ENCODE measurements at places on chromosomes 2 and 18. TPM values are rescaled to one million over a fixed set of nuclear protein-coding genes. Genes with fewer than 3 reads are reported as not detected.

Gene INHBB
- 24.3 TPM for total RNA-seq

Gene SFXN5
- total RNA-seq = 23.0 TPM

Gene SIX3
- total RNA-seq = not detected

GRCh38 chr2:510839-511238, 166.4 kb downstream of the TMEM18 start:
- H3K4me1 ChIP-seq = no peaks in the 10 kb centered on the region
- no peak for DNase-seq
- H3K4me3 ChIP-seq = no peak overlapping the region

Data from tibial nerve (tissue), 4 donors.